Stimulated activated CD8-positive, alpha-beta memory T cell treated with anti-CD3 and anti-CD28 coated beads, Interleukin-4, amount 100 ng/mL, for 1 hour (primary cell): ENCODE measurements at places on chromosomes 12 and 14.

DNA sequence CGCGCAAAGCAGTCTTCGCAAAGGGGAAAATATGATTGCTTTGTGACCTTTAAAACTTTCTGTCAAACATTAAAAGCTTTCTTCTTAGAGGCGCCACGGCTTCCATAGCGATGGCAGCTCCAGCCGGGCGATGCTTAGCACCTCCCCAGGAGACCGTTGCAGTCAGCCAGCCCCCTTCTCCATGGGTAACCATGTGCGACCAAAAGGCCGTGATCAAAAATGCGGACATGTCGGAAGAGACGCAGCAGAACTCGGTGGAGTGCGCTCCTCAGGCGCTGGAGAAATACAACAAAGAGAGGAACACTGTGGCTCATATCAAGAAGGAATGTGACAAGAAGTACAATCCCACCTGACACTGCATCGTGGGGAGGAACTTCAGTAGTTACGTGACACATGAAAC lies 12.7 kb upstream of the STON2 start:
- DNase-seq = no peak

DNA sequence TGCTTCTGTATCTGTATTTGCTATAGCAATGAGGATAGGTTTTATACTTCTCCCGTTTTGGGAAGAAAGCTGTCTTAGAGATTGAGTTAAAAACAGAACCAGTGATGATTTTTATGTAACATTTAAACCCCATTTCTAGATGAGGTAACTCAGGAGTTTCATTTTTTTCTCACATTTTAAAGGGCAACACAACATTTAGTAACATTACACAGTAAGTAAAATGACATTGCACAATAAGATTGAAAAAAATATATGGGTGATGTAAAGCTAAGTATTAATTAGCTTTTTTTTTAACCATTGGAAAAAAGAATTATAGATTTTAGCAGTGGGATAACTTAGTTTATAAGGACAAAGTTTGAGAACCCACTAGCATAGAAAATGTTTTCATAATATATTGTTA lies 25.2 kb upstream of the SCFD1 start:
- DNase-seq = no peak

DNA sequence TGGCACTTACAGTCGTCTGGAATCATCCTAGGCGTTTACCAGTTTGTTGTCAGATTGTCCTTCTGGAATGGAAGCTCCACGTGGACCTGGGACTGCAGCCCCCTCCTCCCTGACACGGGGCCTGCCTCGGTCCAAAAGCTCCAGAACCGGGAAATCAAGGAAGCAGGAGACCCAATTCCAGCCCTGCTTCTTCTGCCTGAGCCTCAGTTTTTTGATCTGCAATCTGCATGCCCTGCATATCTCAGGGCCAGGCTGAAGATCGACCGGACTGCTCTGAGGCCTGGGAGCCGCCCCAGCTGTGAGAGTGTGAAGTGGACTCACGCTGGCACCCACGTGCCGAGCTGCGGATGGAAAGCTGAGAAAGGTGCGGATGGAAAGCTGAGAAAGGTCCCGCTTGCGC lies 98.6 kb downstream of the SETD3 start:
- no peak for DNase-seq

DNA sequence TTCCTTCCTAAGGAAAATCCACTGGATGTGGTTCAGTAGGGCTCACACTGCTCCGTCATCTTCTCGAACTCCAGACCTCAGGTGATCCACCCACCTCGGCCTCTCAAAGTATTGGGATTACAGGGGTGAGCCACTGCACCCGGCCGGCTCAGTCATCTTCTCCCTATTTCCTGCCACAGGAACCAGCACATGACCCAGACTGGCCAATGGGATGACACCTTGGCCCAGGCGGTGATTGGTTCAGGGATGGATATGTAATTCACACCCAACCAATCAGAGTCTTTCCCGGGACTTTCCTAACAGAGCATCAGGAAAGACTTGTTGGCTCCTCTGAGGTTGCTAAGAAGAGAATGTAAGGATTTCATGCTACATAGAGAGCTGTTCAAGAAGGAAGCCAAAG lies 19.2 kb upstream of the C12orf76 start:
- DNase-seq = no peak

- no peak for DNase-seq
Measured at GRCh38 chr12:112524676-112525425, 106.1 kb downstream of the PTPN11 start.

GRCh38 chr12:14514154-14514842 lies 53.4 kb downstream of the PLBD1 start:
- DNase-seq = no peak

DNA sequence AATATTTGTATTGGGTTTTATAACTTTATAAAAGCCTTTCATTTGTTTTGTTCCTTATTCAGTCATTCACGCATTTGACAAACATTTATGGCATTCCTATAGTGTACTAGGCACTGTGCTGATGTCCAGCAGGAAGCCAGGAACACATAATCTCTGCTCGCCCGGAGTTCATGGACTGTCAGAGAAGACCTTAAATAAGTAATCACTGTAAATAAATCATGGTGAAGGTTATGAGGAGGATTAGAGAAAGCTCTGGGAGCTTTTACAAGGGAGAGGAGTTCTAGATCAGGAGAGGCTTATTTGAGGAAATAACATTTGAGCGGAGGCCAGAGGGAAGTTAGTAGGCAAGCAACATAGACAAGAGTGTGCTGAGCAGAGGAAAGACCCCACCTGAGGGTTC lies 1.4 kb upstream of the RDH11 start:
- no peak for DNase-seq

GRCh38 chr12:71075743-71076142 lies 82.1 kb downstream of the TSPAN8 start:
- no peak for DNase-seq

DNA sequence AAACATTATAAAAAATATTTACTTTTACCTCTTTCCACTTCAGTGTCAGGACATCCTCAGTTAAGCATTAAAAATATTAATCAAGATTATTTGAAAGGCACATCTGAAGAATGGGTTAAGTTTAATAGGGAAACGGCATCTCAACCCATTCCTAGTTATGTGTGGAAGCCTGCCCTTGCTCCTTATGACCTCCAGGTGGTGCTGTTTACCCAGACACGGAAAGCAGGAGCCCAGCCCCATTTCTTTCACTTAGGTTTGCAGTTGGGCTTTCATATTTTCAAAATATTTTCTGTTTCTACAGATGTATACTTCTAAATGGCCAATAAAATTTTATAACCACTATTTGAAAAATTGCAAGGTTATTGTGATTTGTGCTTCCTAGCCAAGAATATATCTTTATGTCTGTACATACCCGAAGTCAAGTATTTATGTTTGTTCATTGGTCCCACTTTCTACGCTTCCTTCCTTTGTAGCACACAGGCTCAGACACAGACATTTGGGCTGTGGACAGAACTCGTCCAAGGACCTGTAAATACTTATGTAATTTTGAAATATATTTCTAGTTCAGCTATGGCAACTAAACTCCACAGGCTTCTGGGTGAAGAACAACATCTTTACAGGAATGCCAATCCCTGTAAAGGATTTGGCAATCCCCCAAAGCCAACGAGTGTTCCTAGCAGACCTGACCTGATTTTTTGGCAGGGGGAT lies 247.1 kb downstream of the AKAP6 start:
- DNase-seq = no peak

DNA sequence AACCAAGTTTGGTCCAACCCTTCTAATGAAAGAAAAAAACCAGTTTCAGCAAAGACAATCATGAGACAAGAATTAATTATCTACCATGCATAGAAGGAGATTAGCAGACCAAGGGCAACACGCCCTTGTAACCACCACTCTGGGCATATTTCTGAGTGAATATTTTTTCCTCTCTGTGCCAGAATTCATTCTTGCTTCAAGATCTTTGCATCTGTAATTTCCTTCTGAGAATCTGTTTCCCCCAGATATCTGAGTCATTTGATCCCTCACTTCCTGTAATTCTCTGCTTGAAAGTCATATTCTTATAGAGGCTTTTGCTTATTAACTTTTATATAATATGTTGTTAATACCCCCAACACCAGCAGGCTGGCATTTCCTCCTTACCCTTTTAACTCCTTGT lies 243.7 kb downstream of the SLC16A7 start:
- no peak for DNase-seq

DNA sequence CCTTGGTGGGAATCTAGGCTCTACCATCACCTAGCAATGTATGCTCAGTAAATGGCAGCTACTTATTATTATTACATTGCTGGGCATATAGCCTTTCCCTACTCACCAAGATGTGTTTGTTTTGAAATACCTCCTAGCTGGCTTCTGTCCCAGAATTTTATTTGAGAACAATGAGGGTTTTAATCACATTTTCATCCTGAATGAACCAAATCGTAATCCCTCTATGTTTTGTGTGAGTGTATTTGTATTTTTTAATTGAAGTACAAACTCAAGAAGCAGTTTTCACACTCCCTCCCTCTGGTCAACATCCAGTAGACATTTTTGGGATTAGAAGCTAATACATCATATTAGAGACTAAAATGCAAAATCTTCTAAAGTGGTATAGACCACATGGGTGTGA lies 7.6 kb downstream of the SLC7A8 start:
- no peak for DNase-seq

- no peak for DNase-seq
Measured at GRCh38 chr12:21476949-21477348, 24.5 kb downstream of the RECQL start.

GRCh38 chr12:62305778-62306177 lies 45.6 kb downstream of the USP15 start:
- DNase-seq = no peak

GRCh38 chr12:1819571-1819970 lies 794 bp upstream of the LRTM2 start:
- no peak for DNase-seq

DNA sequence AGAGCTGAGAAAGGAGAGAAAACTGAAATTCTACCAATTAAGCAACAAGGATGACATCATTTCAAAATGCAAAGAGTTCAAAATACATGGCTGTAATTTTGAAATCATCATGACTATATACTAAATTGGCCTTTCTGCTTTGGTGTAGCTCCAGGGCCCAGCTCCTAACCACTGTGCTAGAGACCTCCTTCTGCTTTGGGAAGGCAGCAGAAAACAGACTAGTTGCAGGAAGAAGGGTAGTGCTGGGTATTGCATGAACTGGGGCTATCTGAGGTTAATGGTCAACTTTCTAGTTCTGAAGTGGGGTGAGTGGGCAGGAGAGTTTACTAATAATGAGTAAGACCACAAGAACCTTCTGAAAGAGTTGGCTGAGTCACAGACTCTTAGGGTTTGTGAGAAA lies 66.2 kb downstream of the PTGER2 start:
- DNase-seq = no peak

DNA sequence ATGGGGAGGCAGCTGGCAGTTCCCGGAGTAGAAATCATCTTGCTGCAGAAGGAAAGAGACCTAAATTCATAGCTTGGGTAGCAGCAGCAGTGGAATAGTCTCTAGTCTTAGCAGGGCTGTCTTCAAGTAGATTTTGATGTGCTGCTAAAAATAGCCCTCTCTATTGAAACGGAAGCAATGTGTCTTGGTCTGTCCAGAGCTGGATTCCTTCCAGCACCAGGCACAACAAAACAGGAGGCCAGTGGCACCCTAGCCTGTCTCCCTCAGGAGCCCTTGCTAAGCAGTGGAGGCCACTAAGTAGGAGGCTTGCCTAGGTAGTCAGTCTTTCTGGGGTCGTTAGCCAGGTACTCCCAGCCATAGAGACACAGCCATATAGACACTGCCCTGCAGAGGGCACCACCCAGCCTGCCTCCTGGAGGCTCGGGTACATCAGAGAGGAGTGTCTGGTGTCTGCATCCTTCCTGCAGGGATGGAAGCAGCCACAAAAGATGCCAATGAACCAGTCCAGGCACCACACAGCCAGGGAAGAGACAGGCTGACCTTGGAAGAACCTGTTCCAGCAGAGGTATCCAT lies 97.5 kb downstream of the CRACR2A start:
- DNase-seq = no peak

- no peak for DNase-seq
Measured at GRCh38 chr12:52305921-52306705, 14.8 kb upstream of the KRT81 start.

- no peak for DNase-seq
Measured at GRCh38 chr12:118655588-118655987, 279.2 kb downstream of the SUDS3 start.

GRCh38 chr14:94615823-94616570 lies 3.8 kb downstream of the SERPINA3 start:
- no peak for DNase-seq

GRCh38 chr12:121697093-121697698 lies 15.4 kb upstream of the TMEM120B start:
- no peak for DNase-seq

DNA sequence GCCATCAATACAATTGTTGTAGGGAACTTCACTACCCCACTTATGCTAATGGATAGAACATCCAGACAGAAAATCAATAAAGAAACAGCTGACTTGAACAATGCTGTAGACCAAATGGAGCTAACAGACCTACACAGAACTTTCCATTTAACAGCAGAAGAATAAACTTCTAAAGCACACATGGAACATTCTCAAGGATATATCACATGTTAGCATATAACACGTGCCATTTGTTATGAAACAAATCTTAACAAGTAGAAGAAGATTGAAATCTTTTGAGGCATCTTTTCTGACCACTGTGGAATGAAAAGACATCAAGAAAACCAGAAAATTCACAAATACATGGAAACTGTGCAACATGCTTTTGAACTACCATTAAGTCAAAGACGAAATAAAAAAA lies 62.5 kb upstream of the RNU6-8 start:
- DNase-seq = no peak

DNA sequence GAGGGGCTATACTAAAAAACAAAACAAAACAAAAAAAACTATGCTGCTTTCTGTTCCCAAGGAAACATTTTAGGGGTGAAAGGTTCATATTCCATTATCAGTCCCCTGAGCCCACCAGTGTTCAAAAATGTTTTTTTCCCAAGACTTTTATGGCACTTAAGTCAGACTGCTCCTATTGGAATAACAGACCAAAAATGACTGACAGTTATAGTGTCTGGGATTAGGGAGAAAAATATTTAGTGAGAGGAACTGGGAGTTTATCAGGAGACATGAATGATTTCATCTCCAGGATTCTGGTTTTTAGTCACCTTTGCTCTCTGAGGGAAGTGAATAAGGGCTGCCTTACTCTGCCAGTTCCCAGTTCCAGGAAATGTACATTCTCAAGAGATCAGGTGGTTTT lies 68.0 kb downstream of the PDE3A start:
- DNase-seq = no peak

DNA sequence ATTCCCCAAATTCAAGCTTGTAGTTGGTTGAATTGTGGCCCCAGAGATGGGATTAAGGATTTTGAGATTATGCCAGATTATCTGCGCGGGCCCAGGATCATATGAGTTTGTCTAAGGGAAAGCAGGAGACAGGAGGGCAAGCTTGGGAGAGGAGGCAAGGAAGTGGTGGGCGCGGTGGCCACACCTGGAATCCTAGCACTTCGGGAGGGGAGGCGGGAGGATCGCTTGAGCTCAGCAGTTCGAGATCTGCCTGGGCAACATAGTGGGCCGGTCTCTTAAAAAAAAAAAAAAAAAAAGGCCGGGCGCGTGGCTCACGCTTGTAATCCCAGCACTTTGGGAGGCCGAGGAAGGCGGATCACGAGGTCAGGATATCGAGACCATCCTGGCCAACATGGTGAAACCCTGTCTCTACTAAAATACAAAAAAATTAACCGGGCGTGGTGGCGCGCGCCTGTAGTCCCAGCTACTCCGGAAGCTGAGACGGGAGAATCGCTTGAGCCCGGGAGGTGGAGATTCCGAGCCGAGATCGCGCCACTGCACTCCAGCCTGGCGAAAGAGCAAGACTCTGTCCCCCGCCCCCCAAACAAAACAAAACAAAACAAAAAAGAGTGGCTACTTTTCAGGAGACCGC lies 881 bp upstream of the PUS1 start:
- no peak for DNase-seq

GRCh38 chr14:100614803-100615202 lies 27.6 kb upstream of the BEGAIN start:
- DNase-seq = no peak

- DNase-seq = no peak
Measured at GRCh38 chr12:14238221-14238792, 127.2 kb upstream of the ATF7IP start.
